ENCODE measurements at places on chromosomes 1 and 21.
A peak's percentile ranks its signal among the peaks of the same experiment; 100 is the strongest.

DNA sequence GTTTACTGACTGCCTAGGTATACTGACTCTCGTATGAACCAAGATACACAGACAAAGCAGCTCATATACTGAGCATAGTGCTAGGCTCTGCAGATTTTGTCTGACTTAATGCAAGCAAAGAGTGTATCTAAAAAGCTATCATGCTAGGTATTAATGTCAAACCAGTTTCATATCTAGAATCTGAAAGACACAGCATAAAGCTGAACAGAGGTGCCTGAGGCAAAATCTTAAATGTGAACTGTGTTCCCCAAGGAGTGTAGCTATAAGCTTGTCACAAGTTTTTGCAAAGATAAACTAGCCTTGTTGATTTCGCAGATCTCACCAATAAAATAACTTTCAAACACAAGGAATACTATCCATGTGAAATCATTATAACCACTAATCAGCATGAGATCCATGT lies 18.1 kb downstream of the JAK1 start:
- DNase-seq = no peak

- DNase-seq = no peak
Measured at GRCh38 chr21:43911935-43912487, 47.0 kb downstream of the AGPAT3 start.

DNA sequence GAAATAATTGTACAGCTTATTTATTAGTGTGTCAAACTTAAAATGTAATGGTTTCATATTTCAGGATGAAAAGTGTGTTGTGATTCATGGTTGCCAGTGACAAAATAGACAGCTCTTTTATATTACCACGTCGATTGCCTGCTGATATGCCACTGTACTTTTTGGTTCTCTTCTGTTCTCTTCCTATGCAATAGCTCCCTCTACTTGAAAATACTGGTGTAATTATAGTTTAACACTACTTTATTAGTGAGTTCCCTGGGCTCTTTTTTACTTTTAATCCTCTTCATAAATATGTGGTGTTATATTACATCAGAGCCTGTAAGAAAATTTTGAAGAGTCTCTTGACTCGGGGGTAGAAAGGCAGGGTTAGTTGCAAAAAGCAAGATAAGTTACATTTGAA lies 111.3 kb downstream of the PATJ start:
- peak; percentile 55 for DNase-seq

- no peak for DNase-seq
Measured at GRCh38 chr1:92831368-92831761, 475 bp upstream of the RPL5 start.

GRCh38 chr1:117120774-117121588 lies 568 bp downstream of the TRIM45 start:
- peak; percentile 60 for DNase-seq

- no peak for DNase-seq
Measured at GRCh38 chr1:218466341-218467010, 121.3 kb downstream of the TGFB2 start.

- no peak for DNase-seq
Measured at GRCh38 chr1:104932030-104932915, 1182.6 kb downstream of the AMY1C start.

GRCh38 chr1:1004780-1005697 lies 5.1 kb upstream of the HES4 start:
- DNase-seq = no peak

- DNase-seq = peak; percentile 72
Measured at GRCh38 chr1:48916130-48917069, 139.7 kb upstream of the BEND5 start.

Measured in NCI-H1694 treated with DMSO at 0.1 percent for 48 hours (cell line).